Right renal pelvis (tissue), 4 donors: ENCODE measurements at places on chromosomes 13 and 19. TPM values are rescaled to one million over a fixed set of nuclear protein-coding genes. Genes with fewer than 3 reads are reported as not detected.

HSPB6 gene
- polyA plus RNA-seq: 28.1 TPM

DNA sequence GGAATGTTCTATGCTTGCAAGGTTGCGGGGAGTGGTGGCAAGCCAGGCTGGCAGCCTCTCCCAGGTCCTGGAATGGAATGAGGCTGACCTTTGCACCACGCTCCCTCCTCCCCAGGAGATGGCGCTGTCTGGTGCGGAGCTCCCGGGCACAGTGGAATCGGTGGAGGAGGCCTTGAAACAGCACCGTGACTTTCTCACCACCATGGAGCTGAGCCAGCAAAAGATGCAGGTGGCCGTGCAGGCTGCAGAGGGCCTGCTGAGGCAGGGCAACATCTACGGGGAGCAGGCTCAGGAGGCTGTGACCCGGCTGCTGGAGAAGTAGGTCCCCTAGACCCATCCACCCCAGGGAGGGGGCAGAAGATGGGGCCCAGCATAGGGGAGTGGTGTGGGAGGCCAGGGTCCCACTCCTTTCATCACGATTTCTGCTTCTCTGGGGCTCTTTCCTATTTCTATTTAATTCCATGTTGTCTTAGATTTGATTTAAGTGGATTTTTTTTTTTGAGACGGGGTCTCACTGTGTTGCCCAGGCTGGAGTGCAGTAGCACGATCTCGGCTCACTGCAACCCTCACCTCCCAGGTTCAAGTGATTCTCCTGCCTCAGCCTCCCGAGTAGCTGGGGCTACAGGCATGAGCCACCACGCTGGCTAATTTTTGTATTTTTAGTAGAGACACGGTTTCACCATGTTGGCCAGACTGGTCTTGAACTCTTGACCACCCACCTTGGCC, 53.2 kb upstream of the SHKBP1 start:
- peak; percentile 36 for DNase-seq

DNA sequence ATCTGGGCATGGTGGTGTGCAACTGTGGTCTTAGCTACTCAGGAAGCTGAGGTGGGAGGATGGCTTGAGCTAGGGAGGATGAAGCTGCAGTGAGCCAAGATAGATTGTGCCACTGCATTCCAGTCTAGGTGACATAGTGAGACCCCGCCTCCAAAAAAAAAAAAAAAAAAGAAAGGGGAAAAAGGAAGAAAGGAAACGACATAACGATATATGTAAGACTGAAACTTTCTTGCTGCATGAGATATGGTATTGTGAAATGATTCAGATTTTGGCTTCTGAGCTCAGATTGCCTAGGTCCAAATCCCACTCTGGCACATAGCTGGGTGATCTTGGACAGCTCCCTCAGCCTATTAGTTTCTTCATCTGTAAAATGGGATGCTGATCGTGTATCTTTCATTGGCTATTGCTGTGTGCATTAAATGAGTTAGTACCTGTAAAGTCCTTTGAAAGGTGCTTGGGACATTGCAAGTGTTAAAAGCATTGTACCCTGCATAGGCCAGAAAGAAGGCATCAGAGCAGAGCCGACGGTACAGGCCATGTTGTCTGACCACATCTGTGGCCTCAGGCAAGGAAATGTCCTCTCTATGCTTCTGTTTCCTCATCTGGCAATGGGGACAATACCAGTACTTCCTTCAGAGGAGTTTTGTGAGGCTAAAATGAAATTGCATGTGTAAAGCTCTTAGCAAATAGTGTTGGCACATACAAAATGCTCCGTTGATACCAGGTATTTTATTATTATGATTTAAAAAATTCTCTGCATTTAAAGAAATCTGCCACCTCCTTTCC, 32.6 kb upstream of the SLC46A3 start:
- DNase-seq: no peak

DNA sequence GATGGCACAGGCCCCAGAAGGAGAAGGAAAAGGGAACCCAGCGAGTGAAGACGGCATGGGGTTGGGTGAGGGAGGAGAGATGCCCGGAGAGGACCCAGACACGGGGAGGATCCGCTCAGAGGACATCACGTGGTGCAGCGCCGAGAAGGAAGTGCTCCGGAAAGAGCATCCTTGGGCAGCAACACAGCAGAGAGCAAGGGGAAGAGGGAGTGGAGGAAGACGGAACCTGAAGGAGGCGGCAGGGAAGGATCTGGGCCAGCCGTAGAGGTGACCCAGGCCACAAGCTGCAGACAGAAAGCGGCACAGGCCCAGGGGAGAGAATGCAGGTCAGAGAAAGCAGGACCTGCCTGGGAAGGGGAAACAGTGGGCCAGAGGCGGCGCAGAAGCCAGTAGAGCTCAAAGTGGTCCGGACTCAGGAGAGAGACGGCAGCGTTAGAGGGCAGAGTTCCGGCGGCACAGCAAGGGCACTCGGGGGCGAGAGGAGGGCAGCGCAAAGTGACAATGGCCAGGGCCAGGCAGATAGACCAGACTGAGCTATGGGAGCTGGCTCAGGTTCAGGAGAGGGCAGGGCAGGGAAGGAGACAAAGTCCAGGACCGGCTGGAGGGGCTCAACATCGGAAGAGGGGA, 1.1 kb downstream of the PPP1R12C start:
- no peak for DNase-seq

FOXA3 gene
- 0.43 TPM for polyA plus RNA-seq

DNA sequence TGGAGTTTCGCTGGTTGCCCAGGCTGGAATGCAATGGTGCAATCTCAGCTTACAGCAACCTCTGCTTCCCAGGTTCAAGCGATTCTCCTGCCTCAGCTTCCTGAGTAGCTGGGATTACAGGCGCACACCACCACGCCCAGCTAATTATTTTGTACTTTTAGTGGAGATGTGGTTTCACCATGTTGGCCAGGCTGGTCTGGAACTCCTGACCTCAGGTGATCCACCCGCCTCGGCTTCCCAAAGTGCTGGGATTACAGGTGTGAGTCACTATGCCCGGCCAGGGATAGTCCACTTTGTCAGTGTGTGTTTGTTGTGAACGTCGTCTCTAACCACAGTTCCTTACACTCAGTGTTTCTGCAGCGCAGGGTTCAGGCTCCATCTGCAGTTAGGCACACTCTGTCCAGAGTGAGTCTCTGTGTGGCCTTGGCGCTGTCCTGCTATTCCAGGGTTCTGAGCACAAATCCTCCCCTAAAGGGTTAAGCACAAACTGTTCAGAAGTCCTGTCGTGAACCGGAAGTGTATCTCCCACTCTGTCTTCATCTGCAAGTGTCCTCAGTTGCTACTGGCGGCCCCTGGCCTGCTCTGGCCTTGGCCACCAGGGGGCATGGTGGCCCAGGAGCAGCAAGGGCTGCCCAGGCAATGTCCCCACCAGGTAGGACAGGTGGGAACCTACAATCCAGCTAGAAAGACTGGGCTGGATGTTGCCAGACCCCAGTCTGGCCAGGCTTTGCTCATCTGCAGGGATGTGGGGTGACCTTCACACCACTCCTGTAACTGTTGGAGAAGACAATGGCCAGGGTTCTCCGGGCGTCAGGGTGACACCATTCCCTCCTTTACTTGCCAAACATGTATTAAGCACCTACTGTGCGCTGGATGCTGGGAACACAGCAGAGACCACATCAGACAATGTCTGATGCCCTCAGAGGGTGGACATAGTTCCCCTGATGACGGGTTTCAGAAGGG, 38.8 kb upstream of the GATAD2A start:
- DNase-seq: peak; percentile 58

KLK4 gene
- 0.22 TPM for polyA plus RNA-seq

GRCh38 chr19:51014242-51014641, 5.3 kb downstream of the KLK10 start:
- DNase-seq: no peak

LRG1 gene
- 0.57 TPM for polyA plus RNA-seq

- DNase-seq: no peak
Measured at GRCh38 chr13:112246731-112247470, 129.3 kb upstream of the SPACA7 start.

DNA sequence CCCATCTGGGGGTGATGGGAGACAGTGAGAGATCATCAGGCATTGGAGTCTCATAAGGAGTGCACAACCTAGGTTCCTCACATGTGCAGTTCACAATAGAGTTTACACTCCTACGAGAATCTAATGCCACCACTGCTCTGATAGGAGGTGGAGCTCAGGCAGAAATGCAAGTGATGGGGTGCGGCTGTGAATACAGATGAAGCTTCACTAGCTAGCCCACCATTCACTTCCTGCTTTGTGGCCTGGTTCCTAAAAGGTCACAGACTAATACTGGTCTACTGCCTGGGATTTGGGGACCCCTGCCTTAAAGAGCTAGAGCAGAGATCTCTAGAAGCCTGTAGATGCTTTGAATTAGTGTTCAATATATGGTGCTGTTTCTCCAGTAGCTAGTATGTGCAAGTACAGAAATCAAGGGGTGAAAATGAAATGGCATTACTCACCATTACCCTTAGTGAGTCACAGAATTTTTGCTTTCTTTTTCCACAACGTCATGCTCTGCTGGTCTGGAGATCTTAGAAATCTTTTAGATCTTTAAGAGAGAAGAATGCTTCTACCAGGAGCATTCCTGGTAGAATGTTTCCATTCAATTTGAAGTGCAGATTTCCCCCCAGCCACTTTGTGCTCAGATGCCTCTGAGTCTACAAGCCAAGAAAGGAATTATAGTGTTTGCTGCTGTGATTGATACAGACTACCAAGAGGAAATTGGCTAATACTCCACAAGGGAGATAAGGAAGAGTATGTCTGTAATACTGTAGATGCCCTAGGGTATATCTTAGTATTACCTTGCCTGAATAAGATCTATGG, 2301.2 kb downstream of the PCDH9 start:
- DNase-seq: no peak

SIGLEC7 gene
- 0.34 TPM for polyA plus RNA-seq

DNA sequence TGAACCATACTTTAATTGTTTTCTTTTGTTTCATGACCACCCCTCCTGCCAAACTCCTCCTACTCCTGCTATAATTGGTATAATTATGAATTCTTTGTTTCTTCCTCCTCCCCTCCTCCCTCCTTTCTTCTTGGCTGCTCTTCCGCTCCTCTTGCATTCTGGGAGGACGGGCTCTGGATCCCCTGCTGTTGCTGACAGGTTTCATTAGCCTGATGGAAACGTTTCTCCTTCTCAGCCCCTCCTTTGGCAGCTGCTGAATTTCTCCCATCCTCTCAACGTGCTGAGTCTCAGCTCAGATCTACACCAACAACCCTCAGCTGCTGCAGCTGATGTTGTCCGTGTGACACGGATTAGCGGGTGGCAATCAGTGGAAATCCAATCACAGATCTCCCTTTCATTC, 97.1 kb upstream of the UBAC2 start:
- no peak for DNase-seq

DNA sequence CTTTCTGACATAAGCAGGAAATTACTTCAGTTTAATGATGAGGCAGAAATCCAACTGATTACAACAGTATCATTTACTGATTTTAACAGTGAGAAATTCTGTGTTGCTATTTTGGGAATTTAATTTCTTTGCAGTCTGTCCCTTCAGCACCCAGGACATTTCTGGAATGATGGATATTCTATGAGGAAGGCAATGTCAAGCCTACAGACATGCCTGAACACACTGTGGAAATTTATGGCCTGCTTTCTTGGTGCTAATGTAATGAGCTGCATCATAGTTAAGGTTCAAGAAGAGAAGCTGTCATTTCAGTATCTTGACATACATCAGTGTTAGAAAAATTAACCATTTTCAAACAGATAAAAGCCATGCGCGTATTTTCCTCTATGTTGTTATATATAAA, 87.7 kb downstream of the SLITRK1 start:
- no peak for DNase-seq

GRCh38 chr19:57648331-57649003, 15.5 kb downstream of the ZNF211 start:
- no peak for DNase-seq

- no peak for DNase-seq
Measured at GRCh38 chr13:90428522-90429210, 918.8 kb upstream of the MIR17HG start.

CALR3 gene
- 0.37 TPM for polyA plus RNA-seq

DNA sequence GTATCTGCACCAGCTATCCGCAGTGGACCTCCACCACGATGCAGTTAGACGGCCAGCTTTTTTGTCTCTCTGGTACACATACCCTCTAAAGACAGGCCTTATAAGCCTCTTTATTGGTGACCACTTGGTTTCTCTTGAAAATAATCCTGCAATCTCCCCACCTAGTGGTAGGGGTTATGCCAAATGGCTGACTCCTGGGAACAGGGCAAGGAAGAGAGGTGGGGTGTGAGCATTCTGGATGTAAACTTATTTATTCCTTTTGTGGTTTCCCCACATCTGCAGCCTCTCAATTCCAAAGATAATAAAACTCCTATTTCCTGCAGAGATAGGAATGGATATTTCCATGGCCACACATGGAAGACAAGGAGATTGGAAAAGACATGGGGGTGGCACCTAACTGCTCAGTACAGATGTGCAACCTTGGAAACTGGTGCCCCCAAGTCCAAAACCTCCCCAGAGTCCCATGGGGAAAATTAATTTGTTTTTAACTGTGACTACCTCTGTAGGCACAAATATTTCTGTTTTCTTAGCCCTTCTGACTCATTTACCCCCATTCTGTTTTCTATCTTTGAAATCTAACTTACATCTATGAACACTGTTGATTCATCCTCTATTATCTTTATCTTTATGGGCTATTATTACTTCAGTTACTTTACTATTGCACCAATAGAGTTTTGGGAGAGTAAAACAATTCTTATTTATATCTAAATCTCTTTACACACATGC, 112.7 kb upstream of the TSHZ3 start:
- DNase-seq: no peak

GRCh38 chr13:98207416-98207815, 30.3 kb upstream of the RNF113B start:
- no peak for DNase-seq

DNA sequence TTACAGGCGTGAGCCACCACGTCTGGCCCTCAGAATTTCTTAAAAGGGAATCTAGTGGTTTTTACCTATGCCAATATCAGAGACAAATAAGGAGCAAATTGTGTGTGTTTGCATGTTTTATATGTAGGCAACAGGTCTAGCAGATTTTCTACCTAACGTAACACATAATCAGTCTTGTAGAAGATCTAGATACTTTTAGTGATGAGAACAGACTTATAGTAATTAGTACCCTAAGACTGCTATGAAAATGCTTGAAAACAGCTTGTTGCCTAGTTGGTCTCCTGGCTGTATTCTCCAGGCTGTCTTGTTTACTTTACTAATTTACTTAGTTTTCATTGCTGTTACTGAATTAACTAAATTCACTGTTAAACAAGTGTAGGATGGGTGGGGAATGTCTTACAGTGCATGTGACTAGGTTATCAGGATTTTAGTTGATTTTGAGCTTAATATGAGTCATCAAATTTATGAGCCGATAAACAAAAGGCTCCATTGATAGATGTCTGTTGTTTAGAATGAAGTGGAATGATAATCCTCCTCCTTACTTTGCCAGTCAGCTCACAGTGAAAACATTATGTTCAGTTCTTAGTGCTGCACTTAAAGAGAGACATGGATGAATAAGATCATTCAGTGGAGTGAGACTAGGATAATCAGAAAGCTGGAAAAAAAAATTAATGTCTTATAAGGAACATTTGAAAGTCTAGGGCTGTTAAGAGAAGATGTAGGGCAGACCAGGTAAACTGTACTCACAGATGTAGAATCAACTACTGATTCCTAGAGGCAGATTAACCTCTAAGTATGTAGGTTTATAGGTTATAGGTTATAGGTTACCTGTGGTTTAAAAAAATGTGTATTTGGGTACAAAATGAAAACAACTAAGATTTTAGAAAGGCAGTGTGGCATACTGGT, 22.4 kb downstream of the GTF2F2 start:
- DNase-seq: no peak

GNG8 gene
- polyA plus RNA-seq: 4.7 TPM
